GDM1 (cell line): ENCODE measurements at places on chromosomes 3 and 15.

- no peak for DNase-seq
Observed at GRCh38 chr15:93126599-93126998, 37.6 kb upstream of the RGMA start.

GRCh38 chr15:91099995-91100813 lies at the start of gene SV2B:
Gene SV2B, plus strand, starts transcription at chr15:91100257. Its CDS starts 126,007 bp downstream, at chr15:91226264.
- no peak for DNase-seq

- DNase-seq, result no peak
Observed at GRCh38 chr15:60215225-60215963, 182.4 kb downstream of the ANXA2 start.

DNA sequence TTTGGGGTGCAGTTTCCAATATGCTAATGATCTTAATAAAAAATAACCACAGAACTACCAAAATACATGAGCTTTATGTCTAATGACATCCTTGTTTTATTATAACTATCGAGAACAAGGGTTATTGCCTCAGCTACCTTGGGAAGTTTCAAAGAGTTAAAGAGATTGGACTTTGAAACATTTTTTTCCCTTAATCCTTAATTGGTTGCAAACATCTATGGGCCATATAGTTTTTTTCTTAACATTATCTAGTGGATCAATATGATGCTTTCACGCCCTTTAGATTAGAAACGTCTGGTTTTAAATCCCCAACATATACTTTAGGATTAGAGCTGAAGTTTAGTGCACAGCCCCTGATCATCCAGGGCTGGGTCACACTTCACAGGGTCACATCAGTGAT lies 219.2 kb upstream of the SGO1 start:
- no peak for DNase-seq

- DNase-seq, result no peak
Observed at GRCh38 chr15:78341057-78341987, 1.2 kb downstream of the CRABP1 start.
